ENCODE measurements at places on chromosomes 16 and 17.

DNA sequence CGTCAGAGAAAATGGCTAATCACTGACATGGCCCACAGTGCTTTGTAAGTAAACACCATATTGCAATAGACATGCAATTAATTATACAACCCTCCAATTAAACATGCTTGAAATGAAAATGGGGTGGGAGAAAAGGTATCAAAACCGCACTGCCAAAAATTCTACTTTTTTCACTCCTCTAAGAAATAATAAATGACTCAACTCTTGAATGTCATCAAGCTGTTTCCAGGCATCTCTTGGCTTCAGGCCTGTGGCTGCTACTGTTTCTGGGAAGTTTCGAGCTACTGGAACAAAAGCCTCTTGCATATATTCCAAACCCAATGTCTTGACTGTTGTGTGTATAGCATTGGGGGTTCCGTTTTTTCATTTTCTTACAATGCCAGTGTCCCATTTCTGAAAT lies 412.6 kb downstream of the RBFOX1 start:
- no peak for DNase-seq

DNA sequence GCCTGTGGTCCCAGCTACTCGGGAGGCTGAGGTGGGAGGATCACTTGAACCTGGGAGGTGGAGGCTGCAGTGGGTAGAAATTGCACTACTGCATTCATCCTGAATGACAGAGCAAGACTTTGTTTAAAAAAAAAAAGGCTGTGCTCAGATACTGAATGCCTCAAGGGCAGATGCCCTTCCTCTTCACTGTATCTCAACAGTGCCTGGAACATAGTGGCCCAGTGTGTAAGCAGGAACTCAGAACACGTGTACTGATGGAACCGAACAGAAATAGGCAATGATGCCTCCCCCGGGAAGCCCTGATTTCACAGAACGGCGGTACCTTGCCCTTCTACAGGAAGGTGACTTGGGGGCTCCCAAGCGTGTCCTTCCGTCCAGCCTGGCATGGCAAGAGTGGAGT lies 46.8 kb downstream of the PLXDC1 start:
- no peak for DNase-seq

DNA sequence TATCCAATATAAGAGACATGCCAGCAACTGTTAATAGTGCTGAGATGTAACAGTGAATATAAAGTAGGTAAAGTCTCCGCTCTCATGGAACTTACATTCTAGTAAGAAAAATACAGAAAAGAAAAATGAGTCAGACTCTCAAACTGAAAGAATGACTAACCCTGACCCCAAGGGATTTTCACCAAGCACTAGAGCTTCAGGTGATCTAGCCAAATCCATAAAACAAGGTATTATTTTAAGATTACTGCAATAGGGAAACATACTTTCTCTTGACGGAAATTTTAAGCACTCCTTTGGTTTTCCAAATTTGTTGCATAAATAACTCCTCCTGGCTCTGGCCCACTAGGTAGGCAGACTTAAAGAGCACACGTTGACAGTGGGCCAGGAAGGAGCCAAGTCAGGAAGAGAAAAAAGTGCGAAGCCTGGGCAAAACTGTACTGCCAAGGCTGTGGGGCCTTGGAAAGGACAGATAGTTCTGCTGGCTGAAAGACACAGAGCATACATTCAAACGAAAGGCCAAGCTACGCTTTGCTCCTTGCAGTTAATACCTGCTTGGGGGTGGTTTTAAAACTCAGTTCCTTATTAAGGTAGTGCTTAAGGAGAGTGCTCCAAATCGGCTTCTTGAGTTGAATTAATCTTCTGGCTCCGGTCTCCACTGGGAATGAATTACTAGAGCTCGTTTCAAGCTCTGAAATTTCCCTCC lies 1.4 kb downstream of the GOT2 start:
- DNase-seq = no peak

DNA sequence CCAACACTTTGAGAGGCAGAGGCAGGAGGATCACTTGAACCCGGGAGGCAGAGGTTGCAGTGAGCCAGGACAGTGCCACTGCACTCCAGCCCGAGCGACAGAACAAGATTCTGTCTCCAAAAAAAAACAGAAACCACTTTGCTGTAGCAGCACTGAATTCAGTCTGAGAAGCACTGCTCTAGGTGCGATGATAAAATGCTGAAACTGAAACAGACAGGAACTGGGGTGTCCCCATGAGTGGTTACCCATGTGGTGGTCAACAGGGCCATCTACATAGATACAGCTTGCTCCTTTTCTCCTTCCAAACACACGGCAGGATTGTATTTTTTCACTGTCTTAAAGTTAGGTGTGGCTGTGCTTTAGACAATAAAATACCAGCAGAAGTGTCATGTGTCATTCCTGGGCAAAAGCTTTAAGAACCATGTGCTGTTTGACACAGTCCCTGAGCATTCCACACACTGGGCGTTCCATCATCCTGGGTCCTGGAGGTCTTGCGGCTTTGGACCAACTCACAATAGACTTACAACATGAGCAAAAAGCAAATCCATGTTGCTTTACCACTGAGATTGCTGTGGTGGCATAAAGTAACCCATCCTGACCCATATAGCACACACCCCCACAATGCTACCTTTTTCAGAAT lies 11.5 kb downstream of the GAS7 start:
- no peak for DNase-seq

DNA sequence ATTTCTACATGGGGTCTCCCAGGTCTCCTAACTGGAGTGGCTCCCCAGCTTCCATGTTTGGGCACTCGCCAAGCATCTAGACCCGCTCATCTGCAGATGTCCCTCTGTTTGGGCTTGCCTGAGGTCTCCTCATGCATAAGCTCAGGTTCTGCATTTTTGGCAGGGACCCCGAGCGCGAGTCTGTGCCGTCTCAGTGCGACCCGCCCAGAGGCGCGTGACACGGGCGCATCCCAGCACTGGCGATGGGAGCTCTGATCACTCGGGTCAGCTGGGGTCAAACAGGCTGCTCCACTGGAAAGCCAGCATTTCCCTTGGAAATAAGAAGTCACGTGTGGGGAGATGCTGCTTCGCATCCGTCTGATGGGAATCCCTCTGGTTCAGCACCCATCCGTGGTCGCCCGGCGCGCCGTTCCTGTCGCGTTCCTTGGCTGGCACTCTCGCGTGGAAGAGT lies 56.9 kb upstream of the FASN start:
- DNase-seq = no peak

- DNase-seq = no peak
Observed at GRCh38 chr17:30599428-30600059, 122.3 kb downstream of the GOSR1 start.

DNA sequence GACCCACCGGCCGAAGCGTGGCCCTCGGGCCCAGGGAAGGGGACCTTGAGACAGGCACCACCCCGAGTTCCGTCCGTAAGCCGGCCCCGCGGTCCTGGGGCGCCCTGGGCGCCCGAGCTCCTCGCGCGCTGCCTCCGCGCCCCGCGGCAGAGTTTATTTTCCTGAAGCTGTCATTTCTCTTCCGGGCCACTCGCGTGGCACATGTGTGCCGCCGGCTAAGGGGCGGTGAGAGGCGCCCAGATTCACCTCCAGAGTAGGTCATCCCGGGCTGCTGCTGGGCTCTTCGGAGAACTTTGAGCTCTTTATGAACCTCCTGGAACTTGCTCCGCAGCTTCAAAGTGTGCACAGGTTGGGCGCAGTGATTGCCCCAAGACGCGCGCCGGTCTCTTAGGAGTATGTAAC lies 489 bp downstream of the ZC3H18 start:
- peak; percentile 14 for DNase-seq

DNA sequence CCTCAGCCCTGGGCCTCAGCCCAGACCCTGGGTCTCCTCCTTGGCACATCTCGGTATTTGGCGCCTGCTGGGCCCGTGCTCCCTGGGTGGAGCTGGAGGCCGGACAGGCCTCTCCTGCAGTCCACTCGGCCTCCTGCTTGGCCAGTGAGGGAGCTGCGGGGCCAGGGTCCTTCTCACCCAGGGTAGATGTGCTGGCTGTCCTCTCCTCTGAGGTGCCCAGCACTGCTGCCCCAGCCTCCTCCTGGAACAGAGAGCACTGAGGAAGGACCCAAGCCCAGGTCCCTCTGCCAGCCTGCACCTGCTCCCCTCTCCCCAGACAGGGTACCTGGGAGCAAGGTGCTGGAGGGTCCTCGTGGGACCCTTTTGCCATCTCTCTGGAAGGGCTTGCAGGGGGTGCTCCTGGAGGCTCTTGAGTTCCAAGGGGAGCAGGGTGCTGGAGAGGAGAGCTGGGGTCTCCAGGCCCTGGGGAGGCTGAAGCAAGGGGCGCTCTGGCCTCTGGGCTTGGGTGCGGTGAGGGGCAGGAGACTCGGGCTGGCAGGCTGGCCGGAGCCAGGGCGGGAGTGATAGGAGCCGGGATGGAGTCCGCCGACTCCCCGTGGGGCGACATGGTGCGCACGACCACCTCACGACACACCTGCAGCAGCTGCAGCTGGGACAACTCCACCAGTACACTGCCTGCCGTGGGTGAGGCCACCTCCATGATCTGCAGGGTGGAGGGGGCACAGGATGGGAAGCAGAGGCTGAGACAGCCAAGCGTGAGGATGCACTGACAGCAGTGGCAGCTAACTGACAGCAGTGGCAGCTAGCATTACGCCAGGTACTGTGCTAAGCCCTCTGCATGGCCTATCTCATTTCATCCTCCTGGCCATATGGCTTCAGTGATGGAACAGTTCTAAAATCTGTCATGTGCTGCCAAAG lies 17.8 kb downstream of the TSPOAP1 start:
- no peak for DNase-seq

DNA sequence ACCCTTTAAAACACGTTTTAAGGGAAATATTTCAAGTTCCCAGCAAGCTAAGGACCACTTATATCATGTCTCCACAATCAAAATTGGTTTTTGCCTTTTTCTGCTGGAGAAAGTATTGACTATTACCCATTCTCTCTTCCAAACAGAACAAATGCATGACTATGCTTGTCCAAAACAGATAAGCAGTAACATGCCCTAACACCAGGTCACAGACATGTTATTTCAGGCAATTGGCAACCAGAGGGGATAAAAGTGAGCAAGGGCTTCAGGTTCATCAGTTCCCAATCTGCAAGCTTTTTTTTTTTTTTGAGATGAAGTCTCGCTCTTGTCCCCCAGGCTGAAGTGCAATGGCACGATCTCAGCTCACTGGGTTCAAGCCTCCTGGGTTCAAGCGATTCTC lies 15.0 kb downstream of the SKA2 start:
- no peak for DNase-seq

DNA sequence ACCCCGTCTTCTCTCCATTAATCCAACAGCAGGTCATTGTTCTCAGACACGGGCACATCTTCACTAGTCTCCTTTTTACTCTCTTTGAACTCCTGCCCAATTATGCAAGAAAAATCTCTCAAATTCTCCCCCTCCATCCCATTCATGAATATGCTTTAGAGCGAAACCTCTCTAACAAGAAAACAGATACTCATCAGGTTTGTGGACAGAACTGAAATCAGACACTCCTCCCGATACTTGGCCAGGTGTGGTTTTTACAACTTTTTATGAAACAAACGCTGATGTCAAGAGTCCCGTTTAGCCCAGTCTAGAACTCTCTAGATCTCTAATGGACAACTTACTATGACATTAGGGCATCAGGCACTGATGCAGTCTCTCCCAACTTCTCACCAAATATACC lies 40.9 kb downstream of the PIK3R5 start:
- no peak for DNase-seq

- DNase-seq = no peak
Observed at GRCh38 chr17:81494626-81495377, 17.8 kb downstream of the ACTG1 start.

DNA sequence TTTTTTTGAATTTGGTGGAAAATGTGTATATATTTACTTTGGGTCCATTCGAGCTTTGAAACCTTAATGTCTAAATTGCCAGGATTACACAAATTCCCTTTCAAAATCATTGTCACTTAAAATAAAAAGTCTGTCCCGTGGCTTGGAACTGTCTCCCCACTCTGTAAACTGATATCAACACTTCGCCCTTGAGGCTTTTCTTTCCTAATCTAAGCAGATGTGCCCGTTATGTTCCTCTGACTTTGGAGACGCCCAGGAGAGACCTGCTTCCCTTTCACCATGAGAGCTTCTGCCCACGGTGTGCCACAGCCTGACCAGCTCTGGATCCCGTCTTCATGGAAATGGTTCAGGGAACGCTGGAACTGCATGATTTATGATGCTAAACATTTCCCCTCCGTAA lies 151.3 kb downstream of the C16orf95 start:
- DNase-seq = no peak

DNA sequence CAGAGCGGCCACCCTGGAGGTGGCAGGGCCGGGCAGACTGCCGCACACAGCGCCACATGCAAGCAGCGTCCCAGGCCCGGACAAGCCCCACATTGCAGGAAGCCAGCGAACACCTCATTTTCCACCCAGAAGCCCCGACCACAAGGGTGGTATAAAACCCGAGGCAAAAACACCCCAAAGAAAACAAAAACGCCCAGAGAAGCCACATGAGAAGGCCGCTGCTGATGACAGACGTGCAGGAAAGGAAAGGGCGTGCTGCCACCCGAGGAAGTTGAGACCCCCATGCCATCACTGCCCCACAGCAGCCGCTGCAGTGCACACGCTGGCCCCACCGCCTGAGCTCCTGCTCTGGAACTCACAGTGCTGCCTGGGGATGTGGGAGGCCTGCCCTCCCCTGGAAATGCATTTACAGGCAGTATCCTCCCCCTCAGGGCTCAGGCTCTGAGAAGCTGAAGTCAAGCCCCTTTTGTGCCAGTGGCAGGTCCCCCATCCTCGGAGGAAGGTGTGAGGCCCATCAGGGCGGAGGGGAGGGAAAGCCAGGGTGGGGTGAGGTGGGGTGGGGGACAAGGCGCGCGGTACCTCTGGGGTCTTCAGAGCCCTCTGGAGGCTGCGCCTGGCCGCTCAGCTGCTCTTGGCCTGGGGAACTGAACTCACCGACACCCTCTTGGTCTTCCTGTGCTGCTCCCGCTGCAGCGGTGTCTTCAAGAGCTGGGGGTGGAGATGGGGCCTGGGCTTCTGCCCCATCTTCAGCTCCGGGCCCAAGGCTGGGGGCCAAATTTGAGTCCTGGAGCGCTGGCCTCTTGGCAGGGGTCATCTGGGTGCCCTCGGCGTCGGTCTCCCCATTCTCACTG lies 62.0 kb downstream of the IL21R start:
- peak; percentile 53 for DNase-seq

DNA sequence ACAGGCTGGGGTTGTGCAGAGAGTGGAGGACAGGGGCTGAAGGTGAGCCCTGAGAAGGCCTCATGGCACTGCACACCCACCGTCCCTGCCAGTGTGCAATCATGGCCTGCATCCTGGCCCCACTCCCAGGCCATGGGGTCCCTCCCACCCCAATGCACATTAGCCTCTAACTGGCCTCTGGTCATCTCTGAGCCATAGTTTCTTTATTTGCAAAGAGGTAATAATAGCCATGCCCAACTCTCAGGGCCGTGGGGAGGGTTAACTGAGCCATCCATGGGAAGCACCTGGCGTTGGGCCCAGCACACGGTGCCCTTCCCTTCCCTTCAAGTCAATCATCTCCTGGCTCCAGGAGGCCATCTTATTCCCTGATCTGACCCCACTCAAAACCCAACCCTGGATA lies 10.8 kb upstream of the ITGA3 start:
- DNase-seq = no peak

DNA sequence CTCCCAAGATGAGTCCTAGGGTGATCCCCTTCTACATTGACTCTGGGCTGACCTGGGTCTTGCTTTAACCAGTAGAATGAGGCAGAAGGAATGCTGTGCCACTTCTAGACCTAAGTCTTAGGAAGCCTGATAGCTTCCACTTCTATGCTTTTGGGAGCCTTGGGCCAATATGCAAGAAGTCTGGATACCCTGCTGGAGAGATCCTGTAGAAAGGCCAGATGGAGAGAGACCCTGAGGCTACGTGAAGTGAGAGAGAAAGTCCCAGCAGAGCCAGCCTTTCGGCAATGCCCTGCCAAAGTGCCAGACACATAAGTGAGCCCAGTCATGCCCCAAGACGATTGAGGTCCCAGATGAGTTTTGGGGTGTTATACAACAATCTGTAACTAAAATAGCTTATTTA lies 1.7 kb downstream of the KRT222 start:
- no peak for DNase-seq

All from CD4-positive, alpha-beta T cell treated with Interleukin-6 at 100 ng/mL for 8 hours (primary cell).